Endodermal cell (in vitro differentiated cells): ENCODE measurements at places on chromosomes 6 and 20. TPM values are rescaled to one million over a fixed set of nuclear protein-coding genes. Genes with fewer than 3 reads are reported as not detected.

The JAG1 gene
- total RNA-seq: 19.7 and 20.8 TPM in 2 replicates

- DNase-seq: peak; percentile 40
These were observed 183.1 kb downstream of the DTNBP1 start for GRCh38 chr6:15479761-15480160.

The PARD6B gene
- total RNA-seq: 29.0 TPM in 2 replicates

GRCh38 chr6:72419966-72420365, 201.9 kb upstream of the KCNQ5 start:
- no peak for DNase-seq

The SPINT3 gene
- total RNA-seq: not detected in 3 replicates

The PPP1R3D gene
- 5.4 to 7.0 TPM (median 6.1 TPM) in 3 replicates for total RNA-seq

DNA sequence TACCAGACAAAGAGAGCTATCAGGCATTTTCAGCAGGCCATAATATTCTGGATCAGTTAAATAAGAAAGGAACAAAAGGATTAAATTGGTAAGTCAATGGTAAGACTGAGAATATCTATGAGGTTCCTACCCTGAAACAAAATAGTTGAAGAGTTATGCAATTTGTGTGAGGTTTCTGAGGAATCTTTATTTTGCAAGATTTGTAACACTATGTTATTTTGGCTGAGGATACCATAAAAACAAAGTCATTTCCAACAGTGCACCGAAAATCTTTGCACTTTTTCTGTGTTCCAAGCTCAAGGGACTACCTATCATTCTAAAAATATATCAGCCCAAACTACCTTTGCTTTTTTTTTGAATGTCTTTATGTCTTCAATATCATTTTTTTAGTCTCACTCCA, 383.3 kb upstream of the CITED2 start:
- DNase-seq: no peak

- DNase-seq: no peak
These were observed 18.7 kb upstream of the RNF144B start for GRCh38 chr6:18368277-18369105.

DNA sequence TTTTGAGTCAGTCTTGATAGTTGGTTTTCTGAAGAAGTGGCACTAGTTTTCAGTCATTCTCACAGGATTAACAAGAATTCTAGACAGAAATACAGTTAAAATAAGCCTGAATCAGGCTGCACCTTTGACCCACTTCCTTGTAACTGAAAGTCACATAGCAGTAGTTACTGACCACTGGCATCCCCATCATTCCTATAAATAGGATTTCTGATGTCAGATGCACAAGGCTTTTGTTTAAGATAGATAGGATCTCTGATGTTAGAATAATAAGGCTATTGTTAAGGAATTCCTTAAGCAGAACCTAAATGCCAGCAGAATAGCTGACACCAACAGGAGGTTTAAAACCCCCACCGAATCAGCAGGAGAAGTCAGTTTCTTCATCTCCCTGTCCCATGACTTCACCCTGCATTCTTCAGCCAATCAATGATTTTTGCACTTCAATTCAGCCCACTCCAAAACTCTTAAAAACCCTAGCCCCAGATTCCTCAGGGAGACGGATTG, 30.6 kb upstream of the ZBTB24 start:
- DNase-seq: peak; percentile 55

DNA sequence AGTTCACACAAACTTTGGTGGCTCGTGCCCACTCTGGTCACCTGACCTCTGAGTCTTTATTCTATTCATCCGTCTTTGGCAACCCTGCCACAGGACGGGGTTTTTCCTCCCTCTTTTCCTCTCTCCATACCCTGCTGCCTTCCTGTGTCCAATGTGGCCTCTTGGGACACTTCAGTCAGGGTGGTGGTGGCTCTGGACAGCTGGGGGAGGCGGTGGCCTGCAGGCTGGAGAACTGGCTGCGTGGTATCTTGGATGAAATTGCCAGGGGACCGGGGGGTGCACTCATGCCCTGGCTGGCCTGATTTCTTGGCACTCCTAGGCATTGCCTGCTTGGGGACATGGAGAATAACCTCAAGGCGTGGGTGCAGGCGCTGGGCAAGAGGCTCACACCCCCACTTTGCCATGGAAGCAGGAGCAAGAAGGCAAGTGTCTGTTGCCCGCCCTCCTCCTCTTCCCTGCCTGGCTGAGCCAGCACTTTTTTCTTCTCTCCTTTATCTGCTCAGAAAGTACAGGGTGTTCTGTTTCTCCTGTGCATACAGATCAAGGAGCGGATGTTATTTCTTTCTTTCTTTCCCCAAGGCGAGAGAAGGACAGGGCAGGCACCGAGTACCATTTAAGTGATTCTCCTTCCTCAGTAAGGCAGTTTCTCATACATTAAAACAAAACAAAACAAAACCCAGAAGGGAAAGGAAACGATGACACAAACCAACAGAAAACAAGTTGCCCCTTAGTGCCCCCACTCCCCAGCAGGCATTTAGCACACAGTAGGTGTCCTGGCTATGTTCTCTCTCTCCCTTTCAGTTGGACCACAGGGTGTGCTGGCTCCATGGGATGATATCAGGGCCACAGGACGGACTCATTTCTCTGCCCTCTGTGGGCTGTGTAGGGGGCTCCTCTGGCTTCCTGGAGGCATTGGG, 155.5 kb upstream of the RNF24 start:
- no peak for DNase-seq

The LPA gene
- 0.46 to 0.80 TPM (median 0.47 TPM) in 3 replicates for total RNA-seq

GRCh38 chr20:33312583-33312982, 29.6 kb downstream of the BPIFB1 start:
- DNase-seq: no peak

DNA sequence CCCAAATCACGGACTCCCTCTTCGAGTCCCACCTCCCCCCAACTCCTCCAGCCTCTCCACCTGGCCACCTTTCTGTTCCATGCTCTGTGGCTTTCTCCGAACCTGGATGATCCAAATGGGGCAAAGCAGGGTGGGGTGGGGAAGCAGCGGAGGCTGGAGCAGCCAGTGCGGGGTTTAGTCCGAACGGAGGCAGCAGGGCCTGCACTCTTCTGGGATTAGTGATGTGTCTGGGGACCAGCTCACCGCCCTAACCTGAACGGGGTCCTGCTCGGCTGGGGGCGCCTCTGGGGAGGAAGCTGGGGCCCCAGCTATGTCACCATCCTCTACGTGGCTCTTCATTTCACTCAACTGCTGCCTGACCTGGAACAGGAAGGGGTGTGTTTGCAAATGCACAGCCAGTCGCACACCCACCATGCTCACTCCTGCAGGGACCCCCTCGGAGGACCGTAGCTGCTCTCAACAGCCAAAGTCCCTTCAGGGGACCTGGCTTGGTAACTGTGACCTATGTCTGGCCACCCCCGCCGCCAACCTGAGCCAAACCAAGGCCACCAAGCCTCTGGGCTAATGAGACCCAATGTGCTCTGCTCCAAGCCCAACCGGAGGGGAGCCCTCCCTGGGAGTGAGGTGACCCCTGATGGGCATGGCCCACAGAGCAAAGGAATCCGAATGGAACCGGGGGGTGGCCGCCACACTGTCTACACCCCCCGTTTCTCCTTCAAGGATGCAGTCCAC, 46.8 kb downstream of the DSTN start:
- DNase-seq: peak; percentile 13

The PFDN4 gene
- total RNA-seq: 72.7 and 77.5 TPM in 2 replicates

- DNase-seq: no peak
These were observed 3.3 kb downstream of the HNF4A start for GRCh38 chr20:44358776-44359175.

- no peak for DNase-seq
These were observed 28.5 kb downstream of the SMOC2 start for GRCh38 chr6:168469521-168469920.

The GLYATL3 gene
- not detected in 2 replicates for total RNA-seq

- no peak for DNase-seq
These were observed 243.8 kb upstream of the PLN start for GRCh38 chr6:118304321-118304720.

DNA sequence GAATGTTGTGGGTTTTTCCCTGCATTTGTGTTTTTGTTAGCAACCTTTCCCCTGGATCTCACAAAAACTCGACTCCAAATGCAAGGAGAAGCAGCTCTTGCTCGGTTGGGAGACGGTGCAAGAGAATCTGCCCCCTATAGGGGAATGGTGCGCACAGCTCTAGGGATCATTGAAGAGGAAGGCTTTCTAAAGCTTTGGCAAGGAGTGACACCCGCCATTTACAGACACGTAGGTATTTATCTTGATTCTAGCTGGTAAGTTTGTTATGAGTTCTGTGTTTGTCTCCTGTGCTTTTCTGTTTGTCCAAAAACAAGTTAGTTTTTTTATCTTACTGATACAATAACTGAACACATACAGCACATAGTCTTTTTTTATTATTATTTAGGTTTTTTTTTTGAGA, 3.0 kb downstream of the SLC25A27 start:
- peak; percentile 91 for DNase-seq

DNA sequence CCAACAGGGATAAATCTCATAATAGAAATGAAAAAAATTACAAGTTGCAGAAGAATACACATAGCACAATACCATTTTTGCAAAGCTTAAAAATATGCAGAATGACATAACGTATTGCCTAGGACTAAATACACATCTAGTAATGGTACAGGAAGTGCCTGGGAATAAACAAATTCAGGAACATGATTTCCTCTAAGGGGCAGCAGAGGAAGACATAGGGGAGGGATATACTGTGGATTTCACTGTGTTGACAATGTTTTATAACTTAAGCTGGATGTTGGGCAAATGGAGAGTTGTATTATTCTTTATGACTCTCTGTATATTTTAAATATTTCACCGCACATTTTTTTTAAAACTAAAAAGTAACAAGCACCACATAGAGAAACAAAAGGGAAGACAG, 5.6 kb upstream of the GLO1 start:
- no peak for DNase-seq

DNA sequence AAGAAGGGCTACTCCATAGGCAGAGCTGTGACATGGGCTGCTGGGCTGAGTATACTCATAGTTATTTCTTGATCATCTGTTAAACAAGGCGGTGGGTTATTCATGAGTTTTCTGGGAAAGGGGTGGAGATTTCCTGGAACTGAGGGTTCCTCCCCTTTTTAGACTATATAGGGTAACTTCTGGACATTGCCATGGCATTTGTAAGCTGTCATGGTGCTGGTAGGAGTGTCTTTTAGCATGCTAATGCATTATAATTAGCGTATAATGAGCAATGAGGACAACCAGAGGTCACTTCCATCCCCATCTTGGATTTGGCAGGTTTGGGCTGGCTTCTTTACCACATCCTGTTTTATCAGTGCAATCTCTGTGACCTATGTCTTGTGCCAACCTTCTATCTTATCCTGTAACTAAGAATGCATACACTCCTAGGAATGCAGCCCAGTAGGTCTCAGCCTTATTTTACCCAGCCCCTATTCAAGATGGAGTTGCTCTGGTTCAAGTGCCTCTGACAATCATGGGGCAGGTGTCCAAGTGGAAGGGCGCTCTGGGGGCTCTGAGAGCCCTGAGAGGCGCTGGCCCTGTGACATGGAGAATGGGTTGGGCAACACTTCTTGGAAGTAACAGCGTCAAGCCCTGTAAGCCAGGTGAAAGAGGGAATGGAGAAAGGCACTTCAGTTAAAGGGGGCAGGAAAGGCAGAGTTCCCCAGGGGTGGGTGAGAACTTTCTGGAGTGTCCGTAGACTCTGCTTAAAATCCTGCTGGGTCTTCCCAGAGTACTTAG, 354.2 kb upstream of the SULF2 start:
- no peak for DNase-seq

DNA sequence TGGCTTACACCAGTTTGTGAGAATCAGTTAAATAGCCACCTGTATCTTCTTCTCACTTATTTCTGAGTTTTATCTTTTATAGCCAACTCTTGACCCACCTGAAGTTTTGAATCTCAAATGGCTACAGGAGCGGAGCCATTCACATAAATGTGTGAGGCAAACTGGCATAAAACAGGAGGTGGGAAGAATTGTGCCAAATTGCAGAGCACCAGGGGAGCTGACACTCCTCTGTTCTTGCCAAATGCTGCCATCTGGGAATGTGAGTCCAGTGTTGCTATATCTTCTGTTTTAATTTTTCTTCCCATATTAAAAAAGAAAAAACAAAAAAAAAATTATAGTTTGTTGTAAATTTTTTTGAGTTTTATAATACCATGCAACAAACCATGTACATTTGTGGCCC, 17.0 kb upstream of the RNF146 start:
- no peak for DNase-seq

The REM1 gene
- total RNA-seq: not detected in 3 replicates

- DNase-seq: no peak
These were observed 66.6 kb downstream of the ECT2L start for GRCh38 chr6:138862456-138862855.
